ENCODE measurements at places on chromosomes 2 and 18.

DNA sequence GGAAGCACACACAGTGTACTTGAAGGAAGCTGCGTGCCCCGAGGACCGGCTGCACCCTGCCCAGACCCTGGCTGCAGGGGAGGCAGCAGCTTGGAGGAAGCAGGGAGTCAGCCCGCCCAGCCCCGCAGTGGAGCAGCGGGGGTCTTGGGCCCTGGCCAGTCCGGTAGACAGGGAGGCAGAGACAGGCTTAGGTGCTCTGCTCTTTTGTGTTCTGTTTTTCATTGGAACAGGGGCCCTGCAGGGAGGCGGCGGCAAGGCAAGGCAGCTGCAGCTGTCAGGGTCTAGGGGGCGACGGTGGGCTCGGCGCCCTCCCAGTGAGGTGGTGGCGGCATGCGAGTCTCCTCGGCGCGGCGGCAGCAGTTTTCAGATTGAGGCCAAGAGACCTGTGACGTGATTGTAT, 53.3 kb upstream of the TFCP2L1 start:
- DNase-seq, result no peak

DNA sequence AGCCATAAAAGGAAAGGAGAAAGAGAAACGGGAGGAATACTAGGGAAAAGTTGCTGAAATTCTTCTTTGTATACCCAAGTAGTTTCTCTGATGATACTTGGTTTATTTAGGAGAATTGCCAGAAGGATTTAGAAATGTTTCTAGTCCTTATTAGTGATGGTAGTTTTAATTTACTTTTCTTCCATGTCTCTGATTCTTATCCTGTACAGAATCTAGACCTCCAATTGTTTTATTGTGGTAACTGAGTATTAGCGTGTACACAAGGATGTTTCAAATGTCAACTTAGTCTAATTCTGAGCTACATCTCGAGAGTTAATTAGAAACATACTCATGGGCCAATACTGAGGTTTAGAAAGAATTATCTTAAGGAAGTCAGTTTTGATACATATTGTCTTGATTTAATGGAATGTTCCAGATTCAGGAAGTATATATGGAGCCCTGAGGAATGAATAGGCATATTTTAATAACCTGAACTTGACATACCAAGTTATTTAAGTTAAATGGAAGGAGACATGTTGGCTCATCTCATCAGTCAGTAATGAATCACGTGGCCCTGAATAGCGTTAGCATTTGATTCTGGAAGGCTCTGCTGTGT, 219.6 kb downstream of the LTBP1 start:
- no peak for DNase-seq

DNA sequence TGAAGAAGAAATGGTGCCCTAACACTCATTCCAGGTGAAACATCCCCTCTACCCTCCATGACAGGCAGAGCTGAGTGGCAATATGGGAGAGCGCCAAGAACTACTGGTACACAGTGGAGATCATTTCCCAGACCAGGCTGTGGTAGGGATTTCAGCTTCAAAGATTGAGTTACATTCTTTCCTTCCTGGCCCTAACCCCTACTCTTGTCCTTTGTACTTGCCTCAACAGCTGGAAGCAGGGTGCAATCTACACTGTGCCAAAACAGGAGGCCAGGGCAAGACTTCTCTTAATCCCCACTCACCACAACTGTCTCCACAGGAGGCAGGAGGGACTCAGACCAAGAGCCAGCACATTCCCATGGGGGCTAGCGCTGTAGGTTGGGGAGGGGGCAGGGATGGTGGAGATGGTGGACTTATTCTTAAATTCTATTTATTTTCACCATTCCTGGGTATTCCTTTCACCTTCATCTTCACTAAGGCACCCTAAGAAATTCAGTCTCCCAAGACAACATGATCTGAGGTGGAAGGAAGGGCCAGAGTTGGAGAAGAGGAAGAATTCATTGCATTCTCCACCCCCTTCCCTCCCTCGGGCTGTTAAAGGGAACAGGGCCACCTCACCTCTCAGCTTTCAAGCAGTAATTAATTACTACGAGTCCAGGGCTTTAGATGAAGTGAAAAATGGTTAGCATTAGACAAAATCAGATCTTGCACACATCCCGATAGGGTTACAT, 65.9 kb downstream of the AAK1 start:
- no peak for DNase-seq

DNA sequence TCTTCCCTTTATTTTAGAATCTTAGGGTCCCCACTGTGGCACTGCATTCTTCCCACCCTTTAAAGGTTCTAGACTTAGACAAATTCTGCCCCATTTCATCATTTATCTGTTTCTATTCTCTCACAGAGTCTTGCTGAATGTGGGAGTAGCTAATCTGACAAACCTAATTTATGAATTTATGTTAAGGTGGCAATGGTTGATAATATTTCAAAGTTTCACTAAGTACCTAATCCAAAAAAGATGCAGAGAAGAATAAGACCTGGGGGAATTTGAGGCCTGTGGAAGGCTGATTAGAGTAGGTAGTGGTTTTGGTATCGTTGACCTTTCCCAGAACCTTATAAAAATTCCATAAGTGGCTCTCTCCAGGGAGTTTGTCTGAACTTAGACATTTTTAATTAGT, 18.0 kb downstream of the KCNE4 start:
- DNase-seq, result no peak

GRCh38 chr2:239026711-239027361, 179.0 kb downstream of the TWIST2 start:
- DNase-seq, result no peak

DNA sequence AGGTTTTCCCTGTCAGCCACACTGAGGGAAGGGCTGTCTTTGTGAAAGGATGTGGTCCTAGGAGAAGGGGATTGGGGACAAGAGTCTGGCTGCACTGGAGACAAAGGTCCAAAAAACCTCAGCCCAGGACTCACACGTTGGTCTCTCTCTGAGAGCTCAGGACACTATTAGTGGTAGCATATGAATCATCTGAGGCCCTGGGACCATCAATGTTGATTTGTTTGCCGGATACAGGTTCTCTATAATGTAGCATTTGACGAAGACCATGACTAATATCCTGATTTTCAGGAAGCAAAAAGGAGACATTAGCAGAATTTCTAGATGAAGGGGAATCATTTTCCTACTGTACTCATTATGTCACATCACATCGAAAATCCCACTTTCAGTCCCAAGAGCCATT, 22.2 kb upstream of the DNAH6 start:
- DNase-seq, result no peak

GRCh38 chr2:74530239-74531187, 780 bp downstream of the HTRA2 start:
- DNase-seq, result no peak

DNA sequence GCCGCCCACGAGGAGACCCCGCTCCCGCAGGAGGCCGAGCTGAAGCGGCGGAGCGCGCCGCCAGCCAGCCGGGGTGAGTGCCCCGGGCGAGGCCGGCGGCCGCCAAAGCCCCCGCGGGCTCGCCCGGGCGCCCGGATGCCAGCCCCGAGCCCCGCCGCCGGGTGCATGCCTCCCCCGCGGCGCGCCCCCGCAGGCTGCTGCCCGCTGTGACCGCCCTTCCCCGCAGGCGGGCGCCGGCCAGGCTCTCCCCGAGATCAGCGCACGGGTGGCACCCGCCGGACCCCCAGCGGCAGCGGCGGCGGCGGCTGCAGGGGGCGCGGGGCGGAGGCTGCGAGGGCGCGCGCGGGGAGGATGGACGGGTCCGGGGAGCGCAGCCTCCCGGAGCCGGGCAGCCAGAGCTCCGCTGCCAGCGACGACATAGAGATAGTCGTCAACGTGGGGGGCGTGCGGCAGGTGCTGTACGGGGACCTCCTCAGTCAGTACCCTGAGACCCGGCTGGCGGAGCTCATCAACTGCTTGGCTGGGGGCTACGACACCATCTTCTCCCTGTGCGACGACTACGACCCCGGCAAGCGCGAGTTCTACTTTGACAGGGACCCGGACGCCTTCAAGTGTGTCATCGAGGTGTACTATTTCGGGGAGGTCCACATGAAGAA, 470 bp downstream of the KCNF1 start:
- no peak for DNase-seq

DNA sequence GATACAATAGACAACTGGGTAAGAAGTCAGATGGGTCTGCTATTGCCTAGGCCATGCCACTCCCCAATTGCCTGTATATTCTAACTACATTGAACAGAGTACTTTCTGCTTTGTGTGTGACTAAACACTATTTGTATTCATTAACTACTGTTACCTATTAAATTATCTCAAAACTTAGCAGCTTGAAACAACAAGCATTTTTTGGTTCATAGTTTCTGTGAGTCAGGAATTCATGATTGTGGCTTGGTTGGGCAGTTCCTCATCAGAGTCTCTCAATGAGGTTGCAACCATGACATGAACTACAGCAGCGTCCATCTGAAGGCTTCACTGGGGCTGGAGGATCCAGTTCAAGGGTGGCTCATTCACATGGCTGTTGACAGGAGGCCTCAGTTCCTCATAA, 205.7 kb downstream of the EN1 start:
- DNase-seq, result no peak

GRCh38 chr2:202610380-202610779, 24.4 kb upstream of the FAM117B start:
- DNase-seq, result no peak

DNA sequence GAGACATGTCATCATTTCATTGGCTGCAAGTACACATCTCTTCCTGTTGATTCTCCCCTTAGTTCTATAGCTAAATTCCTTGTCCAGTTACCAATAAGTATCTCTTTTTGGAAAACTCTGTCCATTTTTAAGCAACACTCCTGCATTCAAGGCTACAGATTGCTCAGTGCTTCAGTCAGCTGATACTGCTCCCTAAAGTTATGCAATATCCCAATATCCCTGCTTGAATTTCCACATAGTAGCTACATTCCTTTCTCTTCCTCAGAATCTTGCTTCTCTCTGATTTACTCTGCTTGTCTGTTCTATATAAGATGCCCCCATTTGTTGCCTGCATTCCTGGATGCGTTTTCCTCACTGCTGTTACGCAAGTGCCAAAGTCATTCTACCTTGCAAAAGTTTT, 109.8 kb downstream of the PARD3B start:
- no peak for DNase-seq

DNA sequence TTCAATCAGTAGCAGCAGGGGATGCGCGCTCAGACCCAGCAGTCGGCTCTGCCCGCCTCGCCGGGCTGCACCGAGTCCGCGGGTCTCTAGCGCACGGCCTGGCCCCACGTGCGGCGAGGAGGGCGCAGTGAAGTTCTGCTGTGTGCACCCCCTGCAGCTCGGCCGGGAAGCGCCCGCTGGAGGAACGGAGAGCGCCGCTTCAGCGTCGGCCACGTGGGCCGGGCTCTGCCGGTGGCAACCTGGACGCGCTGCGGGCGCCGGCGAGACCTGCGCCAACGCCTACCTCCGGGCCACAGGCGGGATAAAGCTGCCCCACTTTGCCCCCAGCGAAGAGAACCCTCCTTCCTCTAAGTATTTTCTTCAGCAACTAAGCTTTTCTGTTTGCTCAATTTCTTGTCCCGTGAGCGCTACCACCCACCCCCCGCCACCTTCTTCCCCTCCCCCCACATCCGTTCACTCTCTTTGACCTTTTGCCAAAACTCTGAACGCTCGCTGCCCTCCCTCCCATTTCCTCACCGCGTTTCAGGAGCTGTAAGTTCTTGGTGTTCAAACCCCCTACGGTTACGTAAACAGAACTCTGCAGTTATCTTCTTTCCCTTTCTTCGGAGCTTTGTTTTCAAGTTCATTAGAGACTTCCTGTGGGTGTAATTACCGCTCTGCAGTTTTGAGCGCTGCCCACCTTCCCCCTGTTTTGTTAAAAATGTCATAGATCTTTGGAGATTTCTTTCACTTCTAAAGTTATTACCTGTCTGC, 42.6 kb upstream of the EDAR start:
- DNase-seq, result peak; percentile 34

DNA sequence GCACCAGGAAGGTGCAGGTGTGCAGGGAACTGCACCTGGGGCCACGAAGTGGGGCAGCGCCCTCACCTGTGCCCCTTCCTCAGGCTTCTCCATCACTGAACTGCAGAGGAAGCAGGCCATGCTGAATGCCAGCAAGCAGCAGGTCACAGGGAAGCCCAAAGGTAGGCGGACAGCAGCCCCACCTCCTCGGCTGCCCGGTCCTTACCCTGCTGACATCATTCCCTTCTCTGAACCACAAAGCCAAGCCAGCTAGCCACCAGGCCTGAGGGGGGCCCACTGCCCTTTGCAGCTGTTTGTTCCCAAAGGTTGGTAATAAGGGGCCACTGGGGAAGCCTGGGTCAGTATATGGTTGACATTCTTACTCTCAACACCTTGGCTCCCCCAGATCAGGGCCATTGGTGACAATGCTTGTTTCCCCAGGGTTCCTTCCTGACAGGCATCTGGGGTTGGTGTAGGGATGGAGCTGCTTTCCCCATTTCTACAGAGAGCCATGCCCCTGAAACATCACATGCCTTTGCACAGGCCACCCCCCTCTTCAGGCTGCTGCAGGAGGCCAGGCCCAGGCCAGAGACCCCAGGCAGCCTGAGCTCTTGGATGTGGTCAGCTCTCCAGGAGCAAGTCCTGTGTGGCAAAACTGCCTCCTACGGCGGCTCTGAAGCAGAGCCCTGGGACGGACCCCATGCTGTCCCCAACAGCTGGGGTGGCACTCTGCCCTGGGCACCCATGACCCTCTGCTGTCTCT, 47.8 kb downstream of the FAM168B start:
- no peak for DNase-seq

DNA sequence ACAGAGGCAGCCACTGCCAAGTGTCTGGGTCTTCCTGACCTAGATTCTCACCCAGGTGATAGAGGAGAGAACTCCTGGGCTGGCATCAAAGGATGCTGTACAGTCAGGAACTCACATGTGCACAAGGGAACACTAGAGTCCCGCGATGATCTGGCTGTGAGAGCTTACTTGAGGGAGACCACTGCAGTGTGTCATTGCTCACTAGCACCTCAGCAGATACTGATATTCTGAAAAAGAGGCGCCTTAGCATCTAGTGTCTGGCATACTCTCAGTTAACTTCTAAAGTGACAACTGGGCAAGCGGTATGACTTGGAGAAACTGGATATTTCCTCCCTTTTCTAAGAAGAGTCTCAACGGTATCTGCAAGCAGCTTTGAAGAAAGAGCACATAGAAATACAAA, 189.9 kb downstream of the CMPK2 start:
- DNase-seq, result no peak

GRCh38 chr2:28528206-28528605, 32.3 kb downstream of the PLB1 start:
- no peak for DNase-seq

DNA sequence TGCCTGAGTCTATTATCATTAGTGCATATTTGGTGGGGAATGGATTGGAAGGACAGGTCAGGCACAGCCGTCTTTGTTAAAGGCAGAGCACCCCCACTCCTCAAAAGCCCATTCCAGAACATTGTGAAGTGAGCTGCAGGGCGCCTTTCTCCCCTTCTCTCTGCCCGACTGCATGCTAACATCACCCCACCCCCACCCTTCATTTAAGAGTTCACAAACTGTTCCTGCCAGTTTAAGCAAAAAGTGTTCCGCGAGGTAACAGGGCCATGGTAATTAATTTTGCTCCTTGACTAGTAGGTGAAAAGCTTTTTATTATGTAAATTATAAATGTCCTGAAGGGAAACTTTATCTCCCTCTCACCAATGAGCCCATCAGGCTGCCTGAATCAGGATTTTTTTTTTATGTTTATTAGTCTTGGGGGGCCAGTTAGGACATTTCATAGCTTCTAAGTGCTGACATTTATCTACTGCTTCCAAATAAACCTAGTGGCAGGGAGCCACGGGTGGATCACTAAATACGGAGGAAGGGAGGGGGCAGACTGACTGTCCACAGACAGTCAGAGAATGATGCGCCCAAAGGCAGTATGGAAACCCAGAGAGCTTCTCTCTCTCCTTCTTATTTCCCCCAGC, 99.4 kb downstream of the FTCDNL1 start:
- DNase-seq, result no peak

All from DMS79 treated with DMSO at 0.1 percent for 48 hours (cell line).